ENCODE measurements at places on chromosomes 4 and X. TPM values are rescaled to one million over a fixed set of nuclear protein-coding genes. Genes with fewer than 3 reads are reported as not detected.

Gene TEX13D
- not detected for total RNA-seq

Gene MAMLD1
- total RNA-seq: 2.1 TPM

Gene TRAPPC2
- total RNA-seq: 22.5 TPM

Gene FAM149A
- 5.3 TPM for total RNA-seq

Gene MAGED4
- total RNA-seq: 18.0 TPM

Measured in skin of body (tissue), 3 donors.